Stimulated activated CD8-positive, alpha-beta memory T cell treated with anti-CD3 and anti-CD28 coated beads, Interleukin-7, amount 100 ng/mL, for 4 hours (primary cell): ENCODE measurements at places on chromosomes 4 and X.
A peak's percentile ranks its signal among the peaks of the same experiment; 100 is the strongest.

- DNase-seq: no peak
Observed at GRCh38 chr4:13143222-13144070, 340.7 kb downstream of the RAB28 start.

GRCh38 chrX:136752796-136753195, 27.9 kb downstream of the ARHGEF6 start:
- no peak for DNase-seq

DNA sequence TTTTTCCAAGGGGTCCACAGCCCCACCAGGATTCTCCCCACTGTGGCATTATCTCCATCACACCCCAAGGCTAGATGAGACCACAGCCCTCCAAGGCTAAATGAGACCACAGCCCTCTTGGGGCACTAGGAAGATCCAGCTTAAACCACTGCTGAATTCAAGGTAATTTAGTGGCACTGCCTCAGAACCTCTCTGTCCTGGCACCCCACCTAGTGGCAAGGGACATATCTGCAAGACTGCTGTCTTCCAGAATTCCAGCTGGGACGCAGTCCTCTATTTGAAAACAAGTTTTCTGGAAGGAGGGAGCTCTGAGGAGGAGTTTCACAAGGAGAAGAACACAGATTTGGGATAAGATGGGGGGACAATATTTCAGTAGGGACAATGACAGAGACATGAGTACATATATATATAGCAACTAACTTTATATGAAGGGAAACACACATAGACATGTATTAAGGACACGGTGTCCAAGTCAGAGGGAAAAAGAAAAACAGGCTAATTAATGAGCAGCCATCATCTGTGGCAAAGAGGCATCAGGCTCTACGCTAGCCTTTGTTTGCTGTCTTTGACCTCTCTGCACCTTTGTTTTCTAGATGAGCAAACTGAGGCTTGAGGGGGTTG, 9.3 kb downstream of the CETN2 start:
- no peak for DNase-seq

GRCh38 chr4:105495667-105496066, 21.8 kb upstream of the PPA2 start:
- DNase-seq: no peak

DNA sequence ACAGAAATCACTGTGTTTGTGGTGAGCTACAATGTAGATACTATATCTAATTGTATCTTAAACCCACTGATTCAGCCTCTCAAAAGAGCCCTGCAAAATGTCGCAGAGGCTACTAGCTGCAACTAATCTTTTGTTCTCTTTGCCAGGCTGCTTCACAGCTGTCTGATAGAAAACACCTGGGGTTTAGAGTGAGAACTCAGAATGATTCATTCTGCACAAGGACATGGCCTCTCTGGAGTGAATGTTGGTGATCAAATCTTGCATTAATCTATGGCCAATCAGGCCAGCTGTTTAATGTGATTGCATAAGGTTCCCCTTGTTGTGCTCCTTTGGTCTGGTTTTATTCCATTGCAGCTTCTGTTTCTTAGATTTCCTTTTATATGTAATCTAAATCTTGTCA, 100.3 kb downstream of the EMCN start:
- DNase-seq: no peak

DNA sequence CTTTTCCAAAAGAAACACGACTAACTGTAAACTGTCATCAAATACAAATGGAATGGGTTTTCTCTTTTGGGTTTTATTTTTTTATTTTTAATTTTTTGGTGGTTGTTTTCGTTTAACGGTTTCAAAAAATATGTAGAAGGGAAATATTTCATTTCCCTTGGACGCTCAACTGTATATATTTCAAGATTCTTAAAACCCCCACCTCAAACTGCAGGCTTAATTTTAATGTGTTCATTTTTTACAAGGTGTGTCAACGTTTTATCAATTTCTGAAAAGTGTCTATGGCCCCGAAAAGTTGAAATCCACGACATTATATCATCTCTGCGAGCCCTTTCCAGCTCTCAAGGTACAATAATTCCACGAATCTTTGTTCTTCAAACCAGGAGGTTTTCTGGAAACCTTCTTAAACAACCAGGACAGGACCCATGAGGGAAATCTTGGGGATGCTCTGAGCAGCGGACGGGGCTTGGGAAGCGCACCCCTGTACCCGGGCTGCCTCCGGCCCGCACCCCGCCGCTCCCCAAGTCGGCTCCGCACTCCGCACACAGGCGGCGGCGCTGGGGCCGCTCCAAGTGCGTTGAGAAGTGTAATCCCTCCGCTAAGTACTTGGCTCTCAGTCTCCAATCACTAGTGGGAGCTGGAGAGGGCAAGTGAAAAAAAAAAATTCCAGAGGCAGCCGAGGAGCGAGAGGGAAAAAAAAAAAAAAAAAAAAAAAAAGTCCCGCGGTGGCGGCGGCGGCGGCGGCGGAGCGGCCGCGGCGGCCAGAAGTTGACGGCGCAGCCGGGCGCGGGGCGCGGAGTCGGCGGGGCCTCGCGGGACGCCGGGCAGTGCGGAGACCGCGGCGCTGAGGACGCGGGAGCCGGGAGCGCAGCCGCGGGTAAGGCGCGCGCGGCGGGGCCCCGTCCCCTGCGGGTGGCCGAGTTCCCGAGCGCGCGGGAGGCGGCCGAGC, at the start of gene BMPR1B:
TSS of gene BMPR1B (plus strand) at position 764 of the 949 bp plus-strand sequence. CDS start 346,470 bp downstream, outside the sequence.
- no peak for DNase-seq

DNA sequence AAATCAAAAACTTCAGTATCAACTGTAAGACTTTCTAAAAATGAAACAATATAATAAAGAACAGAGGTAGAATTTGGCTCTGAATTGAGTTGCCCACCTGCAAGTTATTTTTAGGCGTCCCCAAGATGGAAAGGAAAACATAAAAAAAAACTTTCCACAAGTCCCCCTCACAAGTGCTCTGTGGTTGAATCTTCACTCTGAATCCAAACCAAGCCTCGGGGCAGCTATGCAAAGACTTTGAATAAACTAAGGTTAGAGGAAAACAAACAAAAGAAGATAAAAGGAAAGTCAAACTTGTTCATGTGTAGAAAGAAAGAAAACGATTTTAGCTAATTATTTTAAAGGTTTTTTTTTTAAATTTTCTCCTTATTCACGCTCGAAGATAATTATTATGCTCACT, 372.4 kb upstream of the SLIT2 start:
- DNase-seq: no peak

- no peak for DNase-seq
Observed at GRCh38 chr4:110898290-110898689, 275.4 kb upstream of the PITX2 start.

GRCh38 chr4:112818594-112818965, 181.6 kb downstream of the LARP7 start:
- DNase-seq: no peak

DNA sequence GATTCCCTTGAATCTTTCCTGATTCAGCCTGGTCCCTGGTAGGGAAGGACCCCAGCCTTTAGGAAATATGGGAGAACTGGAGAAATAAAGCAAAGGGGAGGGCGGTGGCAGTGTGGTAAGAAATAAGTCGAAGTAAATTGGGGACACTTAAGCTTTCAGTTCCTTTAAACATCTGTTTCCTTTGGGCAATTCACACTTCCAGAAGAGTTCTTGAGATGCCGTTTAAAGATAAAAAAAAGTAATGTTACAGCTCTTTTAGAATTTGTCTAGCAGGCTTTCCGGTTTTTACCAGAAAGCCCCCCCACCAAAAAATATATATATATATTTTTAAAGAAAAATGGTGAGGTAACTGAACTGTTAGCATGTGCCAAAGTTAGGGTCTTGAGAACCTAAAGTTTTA, 46.6 kb downstream of the TSPAN7 start:
- DNase-seq: no peak

DNA sequence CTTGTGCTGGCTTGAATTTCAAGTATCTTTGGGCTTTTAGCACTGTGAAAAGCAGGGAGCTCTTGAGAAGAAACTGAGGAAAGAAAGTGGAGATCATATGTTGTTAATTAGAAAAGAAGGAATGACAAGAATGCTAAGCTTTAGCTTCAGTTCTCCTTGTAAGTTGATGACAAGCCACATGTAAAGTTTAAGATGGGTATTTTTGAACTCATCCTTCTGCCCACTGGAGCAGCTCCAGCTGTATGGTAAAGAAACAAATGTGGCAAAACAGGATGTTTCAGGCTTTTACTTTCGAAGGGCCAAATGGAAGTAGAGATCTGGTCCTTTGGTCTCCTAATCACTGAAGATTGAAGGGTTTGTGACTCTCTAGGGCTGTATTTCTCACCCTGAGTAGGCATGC, 137.8 kb downstream of the GUCY2F start:
- DNase-seq: no peak

- DNase-seq: no peak
Observed at GRCh38 chr4:77800483-77801259, 18.5 kb downstream of the CNOT6L start.

DNA sequence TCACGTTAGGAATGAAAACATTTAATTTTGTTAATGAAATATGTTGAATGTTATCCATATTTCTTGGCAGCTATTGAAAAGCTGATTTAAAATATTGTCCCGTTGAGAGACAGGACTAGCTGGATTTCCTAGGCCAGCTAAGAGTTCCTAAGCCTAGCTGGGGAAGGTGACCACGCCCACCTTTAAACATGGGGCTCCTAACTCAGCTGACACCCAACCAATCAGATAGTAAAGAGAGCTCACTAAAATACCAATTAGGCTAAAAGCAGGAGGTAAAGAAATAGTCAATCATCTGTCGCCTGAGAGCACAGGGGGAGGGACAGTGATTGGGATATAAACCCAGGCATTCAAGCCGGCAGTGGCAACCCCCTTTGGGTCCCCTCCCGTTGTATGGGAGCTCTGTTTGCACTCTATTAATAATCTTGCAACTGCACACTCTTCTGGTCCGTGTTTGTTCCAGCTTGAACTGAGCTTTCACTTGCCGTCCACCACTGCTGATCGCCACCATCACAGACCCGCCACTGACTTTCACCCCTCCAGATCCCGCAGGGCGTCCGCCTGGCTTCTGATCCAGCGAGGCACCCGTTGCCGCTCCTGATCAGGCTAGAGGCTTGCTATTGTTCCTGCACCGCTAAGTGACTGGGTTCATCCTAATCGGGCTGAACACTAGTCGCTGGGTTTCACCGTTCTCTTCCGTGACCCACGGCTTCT, 308.9 kb downstream of the GLUD2 start:
- no peak for DNase-seq

GRCh38 chrX:49199906-49200771, at the start of gene SYP:
TSS of gene SYP (minus strand) at chrX:49200193. CDS start at chrX:49200186, 7 bp downstream.
- DNase-seq: peak; percentile 77

DNA sequence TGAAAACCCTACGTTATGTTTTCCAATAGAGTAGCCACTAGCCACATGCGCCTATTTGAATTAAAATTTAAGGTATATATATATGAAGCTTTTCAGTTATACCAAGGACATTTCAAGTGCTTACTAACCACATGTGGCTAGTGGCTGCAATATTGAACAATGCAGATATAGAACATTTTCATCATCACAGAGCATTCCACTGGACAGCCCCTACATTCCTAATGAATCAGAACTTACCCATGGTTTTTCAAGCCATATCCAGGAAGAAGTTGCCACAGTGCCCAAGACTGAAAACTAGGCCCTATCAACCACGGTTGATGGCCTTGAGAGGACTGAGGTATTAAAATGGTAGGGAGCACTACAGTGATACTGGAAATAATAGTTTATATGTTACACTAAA, 29.7 kb downstream of the NEK1 start:
- no peak for DNase-seq

- DNase-seq: no peak
Observed at GRCh38 chrX:132482632-132483031, 6.2 kb downstream of the MBNL3 start.

GRCh38 chr4:37803348-37803973, 23.0 kb upstream of the PGM2 start:
- DNase-seq: no peak

GRCh38 chrX:134461437-134461836, 1.5 kb downstream of the HPRT1 start:
- DNase-seq: no peak
